Activated naive CD4-positive, alpha-beta T cell treated with anti-CD3 and anti-CD28 coated beads, Interleukin-2, amount 50 U/mL, for 72 hours (primary cell): ENCODE measurements at places on chromosomes 12 and 14. TPM values are rescaled to one million over a fixed set of nuclear protein-coding genes. Genes with fewer than 3 reads are reported as not detected.

GRCh38 chr12:93550748-93551611 lies 21.5 kb upstream of the SOCS2 start:
- no peak for DNase-seq

- DNase-seq: peak; percentile 91
Observed at GRCh38 chr12:51025836-51026638, at the start of gene SLC11A2. Gene SLC11A2, minus strand, starts transcription at chr12:51026384. Its CDS starts 15,656 bp downstream, at chr12:51010728.

The RFX4 gene
- total RNA-seq: not detected

The CLSTN3 gene
- 36.8 TPM for total RNA-seq

The PLD4 gene
- not detected for total RNA-seq
